Dermis microvascular lymphatic vessel endothelial cell (primary cell): ENCODE measurements at places on chromosomes 12 and 14. TPM values are rescaled to one million over a fixed set of nuclear protein-coding genes. Genes with fewer than 3 reads are reported as not detected.

The OR11H6 gene
- total RNA-seq = not detected in 2 replicates

The KCNJ8 gene
- under 0.01 TPM in 1 of 2 replicates, not detected in the other for total RNA-seq

The CCDC177 gene
- not detected in 2 replicates for total RNA-seq

The C1R gene
- 0.77 and 1.1 TPM in 2 replicates for total RNA-seq

The RITA1 gene
- total RNA-seq = 14.2 and 21.4 TPM in 2 replicates

The C12orf43 gene
- total RNA-seq = 12.6 and 14.9 TPM in 2 replicates

The CLEC9A gene
- total RNA-seq = not detected in 2 replicates

The SERPINA3 gene
- under 0.01 TPM in 1 of 2 replicates, not detected in the other for total RNA-seq

The KRT75 gene
- not detected in 2 replicates for total RNA-seq
